ENCODE measurements at places on chromosomes 2 and 18.

DNA sequence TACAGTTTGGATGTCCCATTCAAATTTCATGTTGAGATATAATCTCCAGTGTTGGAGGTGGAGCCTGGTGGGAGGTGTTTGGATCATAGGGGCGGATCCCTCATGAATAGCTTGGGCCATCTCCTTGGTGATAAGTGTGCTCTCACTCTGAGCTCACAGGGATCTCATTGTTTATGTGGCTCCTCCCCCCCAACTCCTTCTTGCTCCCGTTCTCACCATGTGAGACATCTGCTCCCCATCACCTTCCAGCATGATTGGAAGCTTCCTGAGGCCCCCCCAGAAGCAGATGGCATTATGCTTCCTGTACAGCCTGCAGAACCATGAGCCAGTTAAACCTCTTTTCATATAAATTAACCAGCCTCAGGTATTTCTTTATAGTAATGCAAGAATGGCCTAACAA is 3.0 kb upstream of the INPP1 start:
- DNase-seq: peak; percentile 71

GRCh38 chr2:64222351-64222750 is 78.1 kb upstream of the PELI1 start:
- DNase-seq: no peak

GRCh38 chr2:2039826-2040225 is 291.2 kb downstream of the MYT1L start:
- no peak for DNase-seq

GRCh38 chr2:215736653-215737290 is 276.6 kb downstream of the MREG start:
- no peak for DNase-seq

- no peak for DNase-seq
Measured at GRCh38 chr18:45004546-45005080, 323.9 kb downstream of the SETBP1 start.

DNA sequence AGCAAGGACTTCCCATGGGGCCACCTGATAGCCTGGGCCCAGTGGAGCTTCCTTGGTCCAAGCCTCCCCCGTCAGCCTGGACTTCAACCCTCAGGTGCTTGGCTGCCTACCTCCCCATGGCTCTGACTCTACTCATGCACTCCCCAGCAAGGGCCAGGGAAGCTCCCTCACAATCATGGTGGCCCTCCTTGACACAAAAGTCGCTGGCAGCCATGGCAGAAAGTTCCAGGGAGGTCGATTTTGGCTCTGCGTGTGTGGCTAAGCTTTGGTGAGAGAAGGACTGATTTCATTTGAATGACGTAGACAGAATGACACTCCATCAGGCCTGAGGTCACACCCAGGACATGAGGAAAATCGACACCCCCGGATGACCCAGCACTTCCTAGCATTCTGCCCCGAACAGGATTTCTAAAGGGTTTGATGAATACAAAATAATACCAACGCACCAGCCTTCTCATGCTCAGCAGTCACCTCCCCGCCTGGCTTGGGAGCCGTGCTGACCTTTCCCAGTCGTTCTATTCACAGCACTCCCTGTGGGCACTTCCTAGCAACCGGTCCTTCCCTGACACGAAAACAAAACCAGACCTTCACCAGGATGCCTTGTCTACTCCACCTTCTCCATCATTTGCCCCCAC is 52.7 kb downstream of the LBH start:
- no peak for DNase-seq
